ENCODE measurements at places on chromosomes 16 and 17.

- no peak for DNase-seq
Observed at GRCh38 chr16:51133688-51134087, 17.4 kb downstream of the SALL1 start.

DNA sequence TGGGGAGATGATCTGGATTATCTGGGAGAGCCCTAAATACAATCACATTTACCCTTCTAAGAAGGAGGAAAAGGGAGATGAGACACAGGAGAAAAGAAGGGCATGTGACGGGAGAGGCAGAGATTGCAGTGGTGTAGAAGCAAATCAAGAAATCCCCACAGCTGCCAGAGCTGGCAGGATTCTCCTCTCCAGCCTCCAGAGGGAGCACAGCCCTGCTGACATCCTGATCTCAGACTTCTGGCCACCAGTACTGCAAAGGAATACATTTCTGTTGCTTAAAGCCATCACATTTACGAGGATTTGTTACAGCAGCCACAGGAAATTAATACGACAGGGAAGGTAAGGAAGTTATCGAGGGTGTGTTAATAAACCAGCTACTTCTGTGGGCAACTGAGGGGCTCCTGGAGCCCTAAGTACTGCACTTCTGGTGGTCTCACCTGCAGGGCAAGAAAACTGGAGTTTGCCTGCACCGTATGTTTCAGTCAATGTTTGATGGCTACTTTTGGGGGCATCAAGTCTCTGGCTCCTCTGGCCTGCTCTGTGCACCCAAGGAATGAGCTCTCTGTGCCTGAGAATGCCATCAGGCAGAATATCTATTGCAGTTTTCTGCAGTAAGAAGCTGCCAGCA, 22.9 kb upstream of the CDH13 start:
- DNase-seq, result no peak

- DNase-seq, result no peak
Observed at GRCh38 chr17:54948380-54948779, 20.1 kb downstream of the COX11 start.

GRCh38 chr17:38352245-38353085, 821 bp downstream of the SOCS7 start:
- no peak for DNase-seq

GRCh38 chr17:79223953-79224352, 149.3 kb downstream of the ENGASE start:
- DNase-seq, result no peak

GRCh38 chr16:74657870-74658642, 8.6 kb downstream of the RFWD3 start:
- no peak for DNase-seq

GRCh38 chr17:39548494-39549225, 59.1 kb downstream of the NEUROD2 start:
- DNase-seq, result no peak

DNA sequence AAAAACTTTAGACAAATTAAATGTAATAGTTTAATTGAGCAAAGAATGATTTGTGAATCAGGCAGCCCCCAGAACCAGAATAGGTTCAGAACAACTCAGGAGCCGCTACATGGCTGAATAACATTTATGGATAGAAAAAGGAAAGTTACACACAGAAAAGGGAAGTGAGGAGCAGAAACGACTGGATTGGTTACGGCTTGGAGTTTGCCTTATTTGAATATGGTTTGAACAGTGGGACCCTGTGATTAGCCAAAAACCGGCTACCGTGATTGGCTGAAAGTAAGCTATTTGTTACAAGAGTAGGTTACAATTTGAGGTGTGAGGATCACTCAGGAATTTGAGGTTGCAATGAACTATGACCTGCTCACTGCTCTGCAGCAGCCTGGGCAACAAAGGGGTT, 1139.8 kb downstream of the CDH11 start:
- no peak for DNase-seq

DNA sequence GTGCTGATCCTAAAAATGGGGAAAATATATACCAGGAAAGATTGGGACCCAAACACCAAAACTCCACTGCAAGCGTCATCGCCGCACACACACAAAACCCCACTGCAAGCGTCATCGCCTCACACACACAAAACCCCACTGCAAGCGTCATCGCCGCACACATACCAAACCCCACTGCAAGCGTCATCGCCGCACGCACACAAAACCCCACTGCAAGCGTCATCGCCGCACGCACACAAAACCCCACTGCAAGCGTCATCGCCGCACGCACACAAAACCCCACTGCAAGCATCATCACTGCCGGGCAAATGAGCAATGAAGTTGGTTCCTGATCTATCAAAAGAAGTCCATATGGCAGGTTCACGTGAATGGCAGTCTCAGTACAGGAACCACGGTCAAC, 144.4 kb downstream of the SLC39A11 start:
- DNase-seq, result no peak

Measured in NCI-H2081 treated with DMSO at 0.1 percent for 48 hours (cell line).